ENCODE measurements at places on chromosomes 3 and 15.

DNA sequence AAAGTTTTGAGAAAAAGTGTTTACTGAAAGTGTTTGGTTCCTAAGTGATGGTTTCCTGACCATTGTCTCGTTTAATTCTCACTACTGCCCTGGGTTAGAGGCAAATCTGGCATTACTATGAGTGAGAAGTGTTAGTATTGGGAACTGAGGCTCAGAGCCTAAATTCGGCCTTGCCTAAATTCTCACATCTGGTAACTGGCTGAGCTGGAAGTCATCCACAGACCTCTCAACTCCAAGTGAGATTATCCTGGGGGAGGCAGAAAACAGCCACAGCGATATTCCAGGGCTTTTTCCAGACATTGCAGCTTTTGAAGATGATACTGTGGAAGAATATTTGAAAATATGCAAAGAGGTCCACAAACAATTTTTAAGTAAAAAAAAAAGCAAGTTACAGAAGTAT is 85.1 kb upstream of the TRA2B start:
- DNase-seq, result no peak

- DNase-seq, result no peak
Measured at GRCh38 chr3:76061654-76062053, 276.3 kb upstream of the ZNF717 start.

DNA sequence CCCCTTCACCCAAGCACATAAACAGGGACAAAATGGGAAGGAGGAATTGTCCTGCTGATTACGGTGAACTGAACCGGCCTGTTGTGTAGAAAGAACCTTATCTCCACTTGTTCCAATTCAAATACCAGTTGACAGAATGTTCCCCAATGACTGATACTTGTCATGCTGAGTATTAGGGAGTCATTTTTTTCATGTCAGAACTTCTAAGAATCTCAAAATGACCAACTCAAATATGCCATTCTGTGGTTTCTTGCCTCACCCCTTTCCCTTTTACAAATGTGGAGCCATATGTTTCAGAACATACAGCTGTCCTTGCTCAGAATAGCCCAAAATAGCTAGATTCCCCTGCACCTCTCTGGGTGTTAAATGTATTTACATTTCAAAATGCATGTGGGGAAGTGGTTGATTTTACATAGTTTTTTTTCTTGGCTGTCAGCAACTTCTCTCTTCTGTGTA is 405.9 kb upstream of the TBL1XR1 start:
- no peak for DNase-seq

GRCh38 chr15:77519540-77519939 is 98.9 kb downstream of the HMG20A start:
- DNase-seq, result no peak

DNA sequence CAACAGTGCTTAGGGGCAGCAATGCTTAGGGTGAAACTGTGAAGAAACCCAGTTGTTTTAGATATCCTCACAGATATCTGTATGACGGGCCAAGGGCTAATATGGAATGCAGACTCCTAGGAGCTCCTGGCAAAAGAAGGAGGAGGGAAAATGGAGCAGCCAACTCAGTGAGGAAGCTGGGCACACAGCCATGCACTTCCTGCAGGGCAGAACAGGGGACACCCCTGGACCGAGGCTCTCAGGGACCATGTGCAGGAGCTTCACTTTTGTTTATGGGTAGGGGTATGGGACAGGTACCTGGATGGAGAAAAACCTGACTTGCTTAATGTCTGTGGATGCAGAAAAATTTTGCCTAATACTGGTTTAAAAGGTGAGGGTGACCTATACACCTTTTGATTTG is 20.2 kb downstream of the NIPA1 start:
- no peak for DNase-seq

Measured in COLO829 (cell line).